Upper lobe of left lung (tissue), 6 donors: ENCODE measurements at places on chromosomes 12 and 14. TPM values are rescaled to one million over a fixed set of nuclear protein-coding genes. Genes with fewer than 3 reads are reported as not detected.

The KIAA0586 gene
- total RNA-seq, result 13.1 TPM

The ACTR6 gene
- total RNA-seq, result 12.2 TPM

The PRORP gene
- 37.7 TPM for total RNA-seq

The P2RX2 gene
- total RNA-seq, result 0.27 TPM

The WASHC4 gene
- 55.0 TPM for total RNA-seq

The CCDC175 gene
- not detected for total RNA-seq

The GALNT16 gene
- 0.59 TPM for total RNA-seq

The KERA gene
- not detected for total RNA-seq

The ERP27 gene
- total RNA-seq, result 9.7 TPM

The SDR9C7 gene
- total RNA-seq, result not detected

The CAPZA3 gene
- total RNA-seq, result not detected

The LRRC10 gene
- not detected for total RNA-seq

The IL31 gene
- not detected for total RNA-seq

The XPOT gene
- total RNA-seq, result 31.4 TPM

The OR6C2 gene
- total RNA-seq, result not detected

The SLC39A2 gene
- total RNA-seq, result not detected

The E2F7 gene
- not detected for total RNA-seq

The LHX5 gene
- total RNA-seq, result not detected
